ENCODE measurements at places on chromosomes 7 and 10.

DNA sequence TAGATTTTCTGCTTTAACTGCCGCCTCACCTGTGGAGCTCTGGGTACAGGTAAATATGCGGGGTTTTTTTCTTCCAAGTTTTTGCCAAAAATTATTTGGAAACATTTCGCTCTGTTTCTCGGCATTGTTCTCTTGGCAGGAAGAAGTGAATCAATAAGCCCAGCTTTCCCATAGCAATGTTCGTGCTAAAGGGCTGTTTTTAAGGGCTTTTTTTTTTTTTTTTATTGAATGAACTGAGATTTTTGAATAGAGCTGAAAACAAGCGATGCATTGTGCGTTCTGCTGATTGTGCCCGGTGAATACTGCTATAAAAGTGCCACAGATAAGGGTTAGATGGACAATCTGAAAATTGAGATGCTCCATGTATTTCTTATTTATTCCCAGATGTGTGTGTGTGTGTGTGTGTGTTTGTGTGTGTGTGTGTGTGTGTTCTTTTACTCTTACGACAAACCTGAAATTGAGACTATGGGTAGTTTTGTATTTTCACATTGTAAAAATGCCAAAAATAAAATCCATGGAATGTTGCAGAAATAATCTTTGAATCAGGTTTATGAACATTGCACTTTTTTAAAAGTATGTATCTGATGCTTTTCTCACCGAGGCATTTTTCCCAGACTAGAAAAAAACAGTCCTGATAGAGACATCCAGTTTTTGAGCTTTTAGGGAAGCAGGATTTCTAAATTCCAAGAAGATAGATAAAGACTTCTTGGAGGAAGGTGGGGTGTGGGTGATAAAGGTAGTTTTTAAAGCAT, 30.5 kb downstream of the KIAA1217 start:
- DNase-seq, result no peak

GRCh38 chr7:1844951-1845390, 174.9 kb downstream of the ELFN1 start:
- peak; percentile 1 for DNase-seq

GRCh38 chr7:107254398-107254985, 85.7 kb downstream of the HBP1 start:
- DNase-seq, result peak; percentile 0

GRCh38 chr10:29924436-29924835, 134.9 kb downstream of the JCAD start:
- no peak for DNase-seq

DNA sequence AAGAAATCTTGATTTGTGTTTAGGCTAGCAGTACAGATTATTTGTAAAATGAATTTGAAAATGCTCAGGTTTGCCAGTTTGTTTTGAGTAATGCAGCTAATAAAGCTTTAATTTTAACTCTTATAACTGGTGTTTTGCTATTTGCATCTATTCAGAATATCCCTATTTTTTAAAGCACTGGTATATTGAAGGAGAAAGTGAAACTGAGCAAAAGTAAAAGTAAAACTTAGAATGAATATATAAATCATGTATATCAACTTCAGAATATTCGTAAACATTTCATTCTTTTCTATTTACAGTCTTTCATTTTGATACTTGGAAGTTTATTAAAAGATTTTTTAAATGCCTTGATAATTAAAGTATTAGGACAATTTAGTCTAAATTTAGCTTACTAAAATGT, 26.2 kb downstream of the TASOR2 start:
- DNase-seq, result peak; percentile 62

- DNase-seq, result peak; percentile 78
These were observed 6.1 kb downstream of the NPY start for GRCh38 chr7:24290004-24290641.

DNA sequence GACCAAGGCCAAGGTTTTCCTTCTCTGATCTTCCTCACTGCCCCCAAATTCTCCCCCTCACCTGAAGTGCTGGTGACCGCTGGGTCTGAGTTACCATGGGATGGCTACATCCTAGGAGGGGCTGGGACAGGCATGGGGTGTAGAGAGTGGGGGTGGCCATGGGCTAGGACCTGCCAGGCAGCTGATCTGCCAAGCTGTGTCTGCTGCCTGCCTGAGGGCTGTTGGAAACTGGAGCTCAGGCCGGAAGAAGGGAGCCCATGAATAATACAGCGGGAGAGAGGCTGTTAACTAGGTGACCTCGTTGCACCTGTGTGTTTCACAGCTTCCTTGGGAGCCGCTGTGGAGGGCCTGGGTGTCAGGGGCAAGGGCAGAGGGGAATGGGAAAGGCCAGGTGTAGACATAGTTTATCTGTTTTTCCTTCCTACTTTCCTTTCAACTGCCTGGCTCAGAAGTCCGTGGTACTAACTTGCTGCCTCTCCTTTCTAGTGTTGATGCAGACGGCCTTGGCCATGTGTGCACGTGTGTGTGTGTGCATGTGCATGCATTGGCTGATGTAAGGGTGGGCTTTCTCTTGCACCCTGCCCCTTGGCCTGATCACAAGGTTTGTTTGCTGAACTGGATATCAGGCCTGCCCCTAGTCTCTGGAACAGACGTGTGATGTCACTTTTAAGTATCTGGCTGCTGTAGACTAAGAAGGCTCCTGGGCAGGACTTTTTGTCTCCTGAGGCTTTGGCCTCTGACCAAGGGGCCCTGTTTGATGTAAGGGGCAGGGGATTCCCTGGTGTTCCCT, 11.9 kb downstream of the CDH23 start:
- no peak for DNase-seq

- DNase-seq, result peak; percentile 39
These were observed 38.3 kb downstream of the AKR1B1 start for GRCh38 chr7:134420424-134421125.

DNA sequence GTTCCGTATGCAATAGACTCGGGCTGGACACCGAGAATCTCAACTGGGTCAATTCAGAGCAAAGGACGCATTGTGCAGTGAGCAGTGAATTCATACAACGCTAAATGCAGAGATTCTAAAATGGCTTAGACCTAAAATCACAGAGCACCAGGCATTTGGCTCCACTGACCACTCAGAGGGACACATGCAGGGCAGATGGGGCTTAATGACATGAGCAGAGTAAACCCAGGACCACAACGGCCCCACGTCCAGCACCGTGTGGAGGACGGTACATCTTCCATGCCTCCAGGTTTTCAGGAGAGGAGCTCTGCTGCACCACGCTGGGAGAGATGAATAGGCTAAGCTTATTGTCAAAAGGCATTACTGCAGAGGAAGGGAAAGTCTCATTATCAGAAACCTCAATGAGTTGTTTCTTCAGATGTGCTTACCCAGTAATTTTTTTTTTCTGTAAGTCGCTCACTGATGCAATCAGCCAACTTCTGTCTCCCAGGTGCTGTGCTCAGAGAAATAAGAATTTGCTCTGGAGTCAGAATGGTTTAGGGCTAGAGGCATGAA, 555.0 kb downstream of the PTPRN2 start:
- DNase-seq, result no peak

DNA sequence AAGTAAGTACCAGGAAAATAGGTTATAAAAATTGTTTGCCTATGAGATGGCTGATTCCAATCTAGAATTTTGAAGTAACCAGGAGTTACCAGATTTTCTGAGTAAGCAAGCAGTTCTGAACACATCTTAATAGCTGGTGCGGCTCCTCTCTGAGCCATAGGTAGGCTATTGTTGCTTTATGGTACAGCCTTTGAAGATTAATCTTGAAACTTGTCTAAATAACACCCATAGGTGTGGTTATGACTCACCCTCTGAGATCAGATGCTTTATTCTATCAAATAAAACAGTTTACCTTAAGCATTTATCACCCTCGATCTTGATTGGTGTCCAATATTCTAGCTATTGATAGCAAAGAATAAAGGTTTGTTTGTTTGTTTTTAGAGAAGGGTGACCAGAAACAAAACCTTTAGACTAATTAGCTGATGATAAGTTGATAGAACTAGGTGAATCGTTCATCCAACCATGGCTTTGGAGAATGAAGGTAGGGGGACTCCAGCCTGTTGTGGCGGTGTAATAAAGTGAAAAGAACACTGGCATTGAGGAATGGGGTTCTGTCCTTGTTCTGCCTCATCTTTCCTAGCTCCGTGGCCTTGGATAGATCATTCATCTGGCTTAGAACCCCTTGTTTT, 72.2 kb downstream of the VTI1A start:
- DNase-seq, result no peak

DNA sequence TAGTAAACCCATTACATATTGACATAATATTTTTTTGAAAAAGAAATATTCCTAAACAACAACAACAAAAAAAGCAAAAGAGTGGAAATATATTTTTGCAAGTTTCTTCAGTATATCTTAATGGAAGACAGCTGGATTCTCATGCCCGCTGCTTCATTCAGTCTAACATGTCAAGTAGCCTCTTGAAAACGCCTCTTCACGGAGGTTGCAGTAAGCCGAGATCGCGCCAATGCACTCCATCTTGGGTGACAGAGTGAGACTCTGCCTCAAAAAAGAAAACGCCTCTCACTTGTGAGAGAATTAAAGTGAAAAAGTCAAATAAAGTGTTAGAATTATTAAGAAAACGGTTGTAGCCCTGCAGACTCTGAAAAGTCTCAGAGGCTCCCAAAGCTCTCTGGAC, 1.3 kb downstream of the CUTC start:
- no peak for DNase-seq
